ENCODE measurements at places on chromosomes 5 and 9. TPM values are rescaled to one million over a fixed set of nuclear protein-coding genes. Genes with fewer than 3 reads are reported as not detected.

DELE1 gene
- 69.5 TPM for total RNA-seq

GARIN3 gene
- total RNA-seq: not detected

SLC22A4 gene
- 25.0 TPM for total RNA-seq

PCDHA10 gene
- under 0.01 TPM for total RNA-seq

CCDC180 gene
- 3.4 TPM for total RNA-seq

SOX30 gene
- total RNA-seq: not detected

DNA sequence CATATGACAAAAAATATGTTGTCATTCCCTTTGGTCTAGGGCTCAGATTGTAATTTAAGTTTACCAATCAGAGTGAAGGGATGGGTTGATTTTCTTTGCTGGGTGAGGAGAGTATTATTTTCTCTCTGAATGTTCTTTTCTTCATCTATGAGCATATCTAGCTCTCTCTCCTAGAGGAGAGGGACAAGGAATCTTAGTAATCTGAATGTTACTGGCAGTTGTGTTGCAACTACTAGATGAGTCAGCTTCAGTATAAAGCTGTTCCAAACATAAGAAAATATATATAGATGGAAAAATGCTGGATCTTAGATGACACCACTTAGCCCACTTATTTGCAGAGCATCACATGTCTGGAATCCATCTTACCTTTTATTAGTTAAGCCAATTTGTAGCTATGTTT is 259.3 kb downstream of the TUSC1 start:
- DNase-seq: no peak

GRCh38 chr9:15909297-15909696 is 356.5 kb downstream of the CCDC171 start:
- DNase-seq: no peak

- DNase-seq: no peak
Measured at GRCh38 chr9:108528231-108528630, 327.6 kb downstream of the ACTL7B start.

GRCh38 chr9:106800701-106801270 is 62.2 kb upstream of the ZNF462 start:
- DNase-seq: no peak

DNA sequence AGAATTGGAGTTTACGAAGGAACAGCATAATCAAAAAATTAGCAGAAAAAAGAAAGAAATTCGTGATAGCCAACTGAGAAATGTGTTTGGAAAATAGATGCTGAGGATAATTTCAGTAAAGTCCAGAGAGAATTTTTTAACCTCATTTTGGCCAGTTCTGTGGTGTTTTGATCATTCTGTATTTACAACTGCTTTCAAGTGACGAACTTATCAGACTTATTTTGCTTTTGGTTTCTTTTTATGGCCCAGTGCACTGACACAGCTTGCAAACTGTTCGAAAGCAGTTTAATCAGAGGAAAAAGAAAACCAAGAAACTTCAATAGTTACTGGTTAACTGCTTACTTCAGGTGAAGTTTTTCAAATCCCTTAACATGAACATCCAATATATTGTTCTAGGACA is 1.9 kb downstream of the SDHA start:
- DNase-seq: no peak

- no peak for DNase-seq
Measured at GRCh38 chr5:53488195-53488722, 7.8 kb downstream of the FST start.

DNA sequence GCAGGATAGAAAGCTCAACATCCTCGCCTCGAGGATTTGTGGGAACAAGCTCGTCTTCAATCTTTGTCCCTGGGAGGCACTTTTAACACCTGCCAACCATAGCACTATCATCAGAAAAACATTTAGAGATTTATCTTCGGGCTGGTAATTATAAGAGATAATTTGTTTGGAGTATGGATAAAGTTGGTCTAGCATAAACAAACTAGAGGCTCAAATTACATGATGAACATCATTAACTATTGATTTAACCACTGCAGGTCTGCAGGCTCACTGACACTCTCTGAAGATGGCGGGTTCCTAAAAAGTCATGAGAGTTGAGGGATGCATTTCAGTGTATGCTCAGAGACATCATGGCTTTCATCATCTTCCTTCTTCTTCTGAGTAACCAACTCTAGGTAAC is 25.8 kb upstream of the PCA3 start:
- DNase-seq: no peak

DNA sequence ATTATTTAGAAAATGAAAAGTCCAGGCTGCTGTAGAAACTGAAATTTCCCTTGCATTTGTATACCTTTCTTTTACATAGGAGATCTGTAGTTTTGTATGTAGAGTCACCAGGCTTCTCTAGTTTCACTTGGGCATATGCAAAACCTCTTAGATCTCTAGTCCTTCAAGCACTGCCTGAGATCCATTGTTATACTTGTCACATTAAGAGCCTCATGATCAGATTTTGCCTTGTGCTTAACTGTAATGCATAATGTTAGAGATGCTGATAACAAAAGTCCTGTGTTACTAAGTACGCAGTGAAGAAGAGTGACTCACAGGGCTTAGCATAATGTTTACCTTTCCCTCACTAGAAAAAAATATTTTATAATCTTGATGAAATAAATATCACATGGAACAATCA is 250.2 kb downstream of the CYLC2 start:
- DNase-seq: no peak

GRCh38 chr5:76695346-76695745 is 20.6 kb upstream of the F2R start:
- DNase-seq: no peak

DNA sequence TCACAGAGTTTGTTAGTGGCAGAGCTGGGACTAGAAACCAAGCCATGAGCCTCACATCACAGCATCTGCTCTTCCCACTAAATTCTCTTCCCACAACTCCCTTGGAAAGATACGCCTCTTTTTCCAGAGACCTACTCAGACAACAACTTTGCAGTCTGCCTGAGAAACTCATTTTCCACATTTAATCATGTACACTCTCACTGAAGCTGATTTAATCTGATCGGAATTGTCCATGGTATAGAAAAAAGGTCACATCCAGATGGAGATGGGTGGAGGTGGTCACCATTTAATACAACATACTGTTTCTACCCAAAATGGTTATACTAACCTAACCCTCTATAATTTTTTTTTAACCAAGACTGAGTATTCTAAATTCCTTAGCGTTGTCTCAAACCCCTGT is 366.2 kb downstream of the ENC1 start:
- no peak for DNase-seq

DNA sequence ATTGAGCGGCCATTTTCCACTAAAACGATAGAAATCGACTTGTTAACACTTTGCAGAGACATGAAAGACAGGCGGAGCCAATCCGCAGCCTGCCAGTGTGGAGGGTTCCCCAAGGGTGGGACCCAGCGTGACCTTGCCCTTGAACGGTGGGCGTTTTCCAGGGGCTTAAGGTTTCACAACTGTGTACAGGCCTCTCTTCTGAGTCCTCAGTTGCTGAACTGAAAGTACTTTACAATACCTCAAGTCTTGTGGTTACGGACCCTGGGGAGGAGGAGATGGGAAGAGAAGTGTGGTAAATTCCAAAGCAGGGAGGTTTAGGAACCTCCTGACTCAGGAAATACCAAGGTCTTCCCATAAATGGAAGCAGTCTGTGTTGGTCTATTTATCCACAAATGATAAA is 68.2 kb upstream of the CKMT2 start:
- no peak for DNase-seq
